NCI-H1417 treated with DMSO at 0.1 percent for 48 hours (cell line): ENCODE measurements at places on chromosomes 7 and 10.

DNA sequence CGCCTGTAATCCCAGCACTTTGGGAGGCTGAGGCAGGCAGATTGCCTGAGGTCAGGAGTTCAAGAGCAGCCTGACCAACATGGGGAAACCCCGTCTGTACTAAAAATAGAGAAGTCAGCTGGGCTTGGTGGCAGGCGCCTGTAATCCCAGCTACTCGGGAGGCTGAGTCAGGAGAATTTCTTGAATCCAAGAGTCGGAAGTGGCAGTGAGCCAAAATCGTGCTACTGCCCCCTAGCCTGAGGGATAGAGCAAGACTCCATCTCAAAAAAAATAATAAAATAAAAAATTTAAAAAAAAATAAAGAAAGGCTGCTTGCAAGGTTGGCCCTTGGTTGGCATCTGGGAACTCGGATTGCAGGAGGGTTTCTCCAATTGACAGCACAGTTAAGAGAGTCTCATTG is 221.6 kb downstream of the DGKI start:
- DNase-seq: no peak

- no peak for DNase-seq
Observed at GRCh38 chr7:45407730-45408408, 166.3 kb upstream of the ADCY1 start.

- DNase-seq: no peak
Observed at GRCh38 chr7:7181519-7182155, 707 bp upstream of the C1GALT1 start.

DNA sequence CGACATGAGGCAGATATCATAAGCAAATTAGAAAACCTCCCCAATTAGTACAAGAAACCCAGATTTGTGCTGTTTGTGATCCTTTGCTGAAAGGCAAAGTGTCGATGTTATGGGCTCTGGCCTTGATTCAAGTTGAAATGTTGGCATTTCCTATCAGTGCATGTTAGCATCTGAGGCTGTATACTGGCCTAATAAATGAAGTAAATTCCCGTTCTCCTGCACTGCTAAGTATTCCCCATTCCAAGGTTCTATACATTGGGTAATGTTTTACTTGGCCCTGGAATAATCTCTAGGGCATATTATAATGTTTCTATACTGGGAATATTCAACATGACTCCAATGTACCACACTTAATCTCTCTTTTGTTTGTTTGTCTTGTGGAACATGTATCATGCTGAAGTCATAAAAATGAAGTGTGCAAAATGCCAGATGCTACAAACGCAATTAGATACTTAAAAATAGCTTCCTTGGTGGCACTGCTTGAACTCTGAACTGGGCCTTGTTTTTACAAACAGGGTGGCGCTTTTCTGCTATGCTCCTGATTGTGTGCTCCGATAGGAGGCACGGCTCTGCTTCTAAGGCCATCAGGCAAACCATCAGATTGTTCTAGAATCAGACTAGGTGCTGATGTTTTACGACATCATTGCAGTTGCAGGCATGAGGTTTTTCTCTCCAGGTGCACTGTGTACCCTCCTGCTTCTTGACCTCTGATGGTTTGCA is 156.7 kb upstream of the TCF7L2 start:
- no peak for DNase-seq

DNA sequence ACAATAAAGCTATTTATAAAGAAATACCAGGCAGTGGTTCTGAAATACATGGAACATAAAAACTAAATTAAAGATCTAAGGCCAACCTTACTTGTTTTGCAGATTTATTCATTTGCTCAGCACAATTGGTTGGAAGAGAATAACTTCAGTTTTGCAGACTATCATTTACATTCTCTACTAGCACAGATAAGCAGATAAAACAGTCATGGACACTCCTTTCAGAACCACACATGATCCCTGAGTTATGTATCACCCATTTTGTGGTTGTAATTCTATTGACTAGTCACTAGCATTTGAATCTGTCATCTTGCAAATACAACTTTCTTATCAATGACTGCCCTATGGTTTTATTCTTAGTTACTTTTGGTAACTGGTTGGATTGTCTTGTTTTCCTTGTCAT is 45.1 kb downstream of the PRKAR2B start:
- no peak for DNase-seq

- DNase-seq: no peak
Observed at GRCh38 chr10:97684866-97685394, 2.1 kb downstream of the AVPI1 start.

GRCh38 chr7:93442478-93443224 is 131.9 kb downstream of the CALCR start:
- DNase-seq: no peak

DNA sequence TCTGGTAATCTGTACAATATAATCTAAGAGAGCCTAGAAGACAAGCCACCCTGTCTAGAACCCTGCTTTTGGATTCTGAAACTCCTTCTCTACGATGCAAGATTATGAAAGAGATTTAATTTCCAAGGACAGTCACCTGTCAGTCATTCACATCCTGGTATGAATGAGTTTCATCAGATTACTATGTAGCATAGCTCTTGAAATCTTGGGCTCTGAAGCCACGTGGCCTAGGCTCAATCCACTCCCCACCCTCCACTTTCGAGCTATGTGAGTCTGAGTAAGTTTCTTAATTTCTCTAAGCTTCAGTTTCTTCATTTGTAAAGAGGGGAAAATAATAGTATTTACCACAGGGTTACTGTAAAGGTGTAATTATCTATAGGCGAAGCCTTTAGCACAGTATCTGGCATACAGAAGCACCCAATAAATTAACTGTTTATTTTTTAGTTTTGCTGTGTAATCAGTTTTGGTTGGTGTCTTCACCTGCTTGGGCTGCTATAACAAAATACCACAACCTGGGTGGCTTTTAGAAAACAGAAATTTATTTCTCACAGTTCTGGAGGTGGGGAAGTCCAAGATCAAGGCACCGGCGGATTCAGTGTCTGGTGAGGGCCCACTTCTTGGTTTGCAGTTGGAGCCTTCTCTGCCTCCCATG is 71.3 kb downstream of the MYOF start:
- DNase-seq: no peak

DNA sequence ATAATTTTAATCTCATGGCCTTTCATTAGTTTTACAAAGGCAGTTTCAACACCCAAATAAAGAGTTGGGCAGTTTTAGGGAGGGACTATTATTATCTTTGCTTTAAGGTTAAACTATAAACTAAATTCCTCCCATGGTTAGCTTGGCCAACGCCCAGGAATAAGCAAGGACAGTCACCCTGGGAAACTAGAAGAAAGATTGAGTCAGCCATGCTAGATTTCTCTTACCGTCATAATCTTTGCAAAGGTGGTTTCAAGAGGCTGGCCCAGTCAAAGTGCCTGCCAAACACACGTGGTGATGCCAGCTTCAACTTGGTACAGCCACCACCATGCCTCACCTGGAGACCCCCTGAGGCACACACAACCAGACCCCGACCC is 317.4 kb upstream of the SP8 start:
- DNase-seq: no peak

GRCh38 chr7:1323178-1324027 is 90.7 kb downstream of the UNCX start:
- DNase-seq: no peak

DNA sequence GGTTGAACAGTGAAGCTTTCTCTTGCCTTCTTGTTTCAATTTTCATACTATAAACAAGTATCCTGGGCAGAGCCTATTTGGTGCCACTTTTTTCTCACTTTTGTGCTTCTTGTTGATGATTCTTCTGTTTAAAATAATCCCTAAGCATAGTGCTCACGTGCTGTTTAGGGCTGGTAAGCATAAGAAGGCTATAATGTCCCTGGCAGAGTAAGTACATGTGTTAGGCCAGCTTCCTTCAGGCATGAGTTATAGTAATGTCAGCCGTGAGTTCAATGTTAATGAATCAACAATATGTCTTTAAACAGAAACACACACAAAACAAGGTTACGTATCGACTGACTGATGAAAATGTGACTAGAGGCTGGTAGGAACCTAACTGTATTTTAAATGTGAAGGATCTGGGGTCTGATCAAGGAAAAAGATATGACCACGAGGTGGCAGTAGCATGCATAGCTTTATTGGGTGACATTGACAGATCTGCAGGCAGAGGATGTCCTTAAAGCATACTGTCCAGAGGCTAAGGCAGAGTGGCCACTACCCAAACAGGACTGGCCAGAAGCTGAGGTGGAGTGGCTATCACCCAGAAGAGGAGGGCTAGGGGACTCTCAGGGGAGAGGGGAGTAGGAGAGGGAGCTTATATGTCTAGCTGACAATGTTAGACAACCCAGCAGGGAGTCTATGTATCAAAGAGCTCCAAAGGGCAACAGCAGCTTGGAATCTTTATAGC is 113.7 kb downstream of the BRAF start:
- DNase-seq: peak; percentile 35

DNA sequence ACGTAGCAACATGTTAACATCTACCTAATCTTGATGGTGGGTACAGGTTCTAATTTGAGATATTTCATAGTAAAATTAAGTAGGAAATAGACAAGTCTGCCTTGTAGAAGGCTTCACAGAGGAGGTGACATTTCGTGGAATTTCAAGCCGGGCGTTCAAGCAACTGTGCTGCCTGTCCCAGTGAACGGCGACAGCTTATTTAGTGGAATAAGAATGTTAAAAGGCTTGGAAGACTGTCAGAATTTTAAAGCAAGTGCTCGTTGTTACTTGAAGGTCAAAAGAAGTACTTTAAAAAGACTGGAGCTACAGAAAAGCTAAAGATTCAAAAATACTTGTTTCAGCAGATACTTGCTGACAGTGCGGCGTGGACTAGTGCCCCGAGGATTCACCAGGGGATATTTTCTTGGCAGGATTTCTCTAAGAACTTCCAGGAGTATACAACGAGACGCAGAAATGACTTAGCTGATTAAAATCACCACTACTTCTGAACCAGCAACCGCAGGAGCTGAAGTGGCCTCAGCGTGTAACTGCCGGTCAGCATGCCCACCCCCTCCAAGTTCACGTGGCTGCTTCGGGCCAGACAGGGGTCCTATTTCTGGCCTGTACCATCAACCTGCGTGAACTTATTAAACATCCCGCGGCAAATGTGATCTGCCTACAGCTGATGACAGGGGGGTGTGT is 46.5 kb downstream of the CTBP2 start:
- no peak for DNase-seq

DNA sequence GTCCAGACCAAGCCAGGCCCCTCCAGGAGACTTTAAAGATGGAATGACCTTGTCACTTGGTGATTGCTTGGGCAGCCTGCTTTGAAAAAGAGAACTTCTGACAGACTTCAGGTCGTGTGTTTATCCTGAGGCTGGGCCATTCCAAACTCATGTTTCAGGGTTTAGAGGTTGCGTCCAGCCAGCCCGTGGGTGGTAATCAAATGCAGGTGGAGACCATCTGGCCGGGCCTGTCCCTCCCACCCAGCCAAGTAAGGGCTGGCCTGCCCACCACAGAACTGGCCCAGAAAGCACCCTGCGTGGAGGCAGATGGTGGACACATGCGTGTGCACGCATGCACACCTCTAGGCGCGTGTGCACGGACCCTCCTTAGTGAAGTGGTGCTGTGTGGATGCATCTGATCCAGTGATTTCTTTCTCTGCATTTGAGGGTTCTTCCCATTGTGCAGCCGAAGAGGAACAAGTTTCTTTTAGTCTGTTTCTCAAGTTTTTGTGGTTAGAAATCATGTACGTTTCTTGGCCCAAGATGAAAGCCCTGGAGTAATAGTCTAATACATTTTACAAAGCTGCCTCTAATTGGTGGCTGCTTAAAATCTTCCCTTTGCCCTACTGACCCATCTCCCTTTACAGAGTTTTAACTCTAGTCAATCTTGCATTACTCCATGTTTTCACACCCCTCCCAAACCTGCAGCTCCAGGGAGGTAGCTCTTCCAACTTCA is 43.0 kb downstream of the SUFU start:
- DNase-seq: no peak

DNA sequence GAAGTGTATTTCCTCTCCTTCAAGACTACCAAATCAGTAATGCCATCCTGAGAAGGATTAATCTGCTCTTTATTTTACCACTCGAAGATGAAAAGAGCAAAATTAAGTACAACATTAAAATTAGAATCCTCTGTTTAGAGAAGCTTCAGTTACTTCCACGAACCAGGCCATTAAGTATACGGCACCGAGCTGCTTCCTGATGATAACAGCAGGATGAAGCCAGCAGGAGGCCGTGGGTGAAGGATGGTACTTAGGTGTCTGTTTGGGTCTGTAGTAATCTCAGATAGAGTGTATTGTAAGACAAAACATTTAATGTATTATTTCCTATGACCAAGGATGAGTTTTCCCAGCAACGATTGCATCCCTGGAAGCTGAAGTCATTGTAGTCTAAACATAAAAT is 362.8 kb downstream of the SFMBT2 start:
- DNase-seq: no peak

DNA sequence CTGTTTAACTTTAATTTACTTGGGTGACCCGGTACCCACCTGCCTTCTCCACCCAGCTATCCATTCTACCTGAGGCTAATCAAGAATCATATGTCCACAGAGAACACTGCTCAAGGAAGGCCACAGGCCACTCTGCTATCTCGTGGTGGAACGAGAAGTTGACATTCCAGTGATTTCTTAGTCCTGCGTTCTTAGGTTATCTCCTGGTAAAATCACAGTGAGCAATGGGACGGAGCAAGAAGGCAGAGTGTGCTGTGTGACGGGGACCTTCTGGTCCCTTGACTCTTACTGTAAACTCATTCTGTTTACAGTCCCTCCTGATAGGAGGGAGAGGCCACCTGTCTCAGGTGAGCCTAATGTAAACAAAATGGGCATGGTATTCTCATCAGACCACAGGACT is 256.6 kb downstream of the TNS3 start:
- no peak for DNase-seq

- peak; percentile 13 for DNase-seq
Observed at GRCh38 chr7:82017334-82017943, 247.6 kb upstream of the HGF start.

GRCh38 chr7:54333952-54334351 is 208.2 kb upstream of the VSTM2A start:
- no peak for DNase-seq

- DNase-seq: no peak
Observed at GRCh38 chr10:17237915-17238444, 9.9 kb downstream of the VIM start.

DNA sequence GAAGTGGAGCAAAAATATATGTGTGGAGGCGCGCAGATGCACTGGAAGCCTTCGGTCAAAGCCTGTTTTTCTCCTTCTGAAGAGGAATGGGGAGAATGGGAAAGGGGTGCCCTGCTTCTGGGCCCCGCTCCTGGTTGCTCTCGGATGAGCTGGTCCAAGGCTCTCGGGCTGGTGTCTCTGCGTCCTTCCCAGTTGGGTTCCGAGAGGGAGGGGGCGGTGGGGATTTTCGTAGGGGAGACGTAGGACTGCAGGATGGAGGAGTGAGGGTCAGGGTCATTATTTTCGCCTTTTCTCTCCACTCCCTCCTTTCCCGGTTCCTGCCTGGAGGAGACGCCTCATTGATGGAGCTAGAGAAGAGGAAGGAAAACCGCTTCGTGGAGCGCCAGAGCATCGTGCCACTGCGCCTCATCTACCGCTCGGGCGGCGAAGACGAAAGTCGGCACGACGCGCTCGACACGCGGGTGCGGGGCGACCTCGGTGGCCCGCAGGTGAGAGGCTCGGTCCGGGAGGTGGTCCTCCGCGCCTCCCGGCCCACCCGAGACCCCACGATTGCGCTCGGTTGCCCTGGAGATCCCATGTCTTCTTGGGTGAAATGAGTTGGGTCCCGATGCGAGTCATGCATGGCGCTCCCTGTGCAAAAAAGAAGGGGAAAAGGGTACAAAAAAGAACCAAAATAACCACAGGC is 790 bp downstream of the ADAM22 start:
- no peak for DNase-seq
